Breast epithelium (tissue), 4 donors: ENCODE measurements at places on chromosomes 1 and 21.

- H3K36me3 ChIP-seq = no peaks in the 10 kb centered on the region
- H3K27ac ChIP-seq = no peak overlapping the region
- no peaks in the 10 kb centered on the region for H3K4me1 ChIP-seq
- no peak overlapping the region for H3K4me3 ChIP-seq
Observed at GRCh38 chr1:181383695-181384094, 99.6 kb upstream of the CACNA1E start.

- H3K36me3 ChIP-seq = no peaks in the 10 kb centered on the region
- no peak for DNase-seq
Observed at GRCh38 chr1:87197156-87197555, 131.5 kb upstream of the LMO4 start.

DNA sequence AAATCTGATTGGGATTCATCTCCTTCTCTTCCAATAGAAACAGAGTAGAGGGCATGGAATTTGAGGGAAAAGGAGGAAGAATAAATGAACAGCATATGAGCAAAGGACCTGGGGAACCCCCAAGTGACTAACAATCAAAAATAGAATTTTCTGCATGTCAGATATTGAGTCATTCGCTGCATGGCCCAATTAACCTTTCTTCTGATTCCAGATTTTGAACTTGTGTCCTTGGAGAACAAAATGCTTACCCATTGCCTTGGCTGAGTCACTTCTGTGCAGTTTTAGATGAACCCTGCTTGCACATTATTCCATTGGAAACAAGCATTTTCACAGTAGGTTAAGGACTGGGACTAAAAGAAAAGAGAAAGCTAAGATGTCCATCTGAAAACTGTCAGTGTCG, 390.5 kb downstream of the ST6GALNAC3 start:
- no peaks in the 10 kb centered on the region for H3K27me3 ChIP-seq
- H3K27ac ChIP-seq = no peak overlapping the region
- DNase-seq = no peak
- no peak overlapping the region for H3K4me3 ChIP-seq
- H3K4me1 ChIP-seq = no peaks in the 10 kb centered on the region

GRCh38 chr1:56034222-56034621, 545.1 kb downstream of the PLPP3 start:
- no peaks in the 10 kb centered on the region for H3K4me1 ChIP-seq
- no peaks in the 10 kb centered on the region for H3K36me3 ChIP-seq
- no peak overlapping the region for H3K4me3 ChIP-seq
- H3K27ac ChIP-seq = no peak overlapping the region
- no peaks in the 10 kb centered on the region for H3K27me3 ChIP-seq
- no peak for DNase-seq

DNA sequence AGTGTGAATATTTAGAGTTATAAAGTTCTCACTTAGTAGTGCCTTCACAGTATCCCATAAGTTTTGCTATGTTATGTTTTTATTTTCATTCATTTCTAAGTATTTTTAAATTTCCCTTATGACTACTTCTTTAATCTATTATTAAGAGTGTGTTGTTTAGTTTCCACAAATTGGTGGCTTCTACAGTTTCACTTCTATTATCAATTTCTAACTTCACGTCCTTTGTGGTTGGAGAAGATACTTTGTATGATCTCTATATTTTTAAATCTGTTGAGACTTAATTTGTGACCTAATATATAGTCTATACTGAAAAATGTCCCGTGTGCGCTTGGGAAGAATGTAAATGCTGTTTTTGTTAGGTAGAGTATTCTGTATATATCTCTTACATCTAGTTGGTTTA, 11.7 kb downstream of the CHIA start:
- no peak overlapping the region for H3K4me3 ChIP-seq
- H3K27me3 ChIP-seq = no peaks in the 10 kb centered on the region
- no peaks in the 10 kb centered on the region for H3K36me3 ChIP-seq

- no peak for DNase-seq
- no peak overlapping the region for H3K27ac ChIP-seq
- H3K4me1 ChIP-seq = no peaks in the 10 kb centered on the region
- H3K27me3 ChIP-seq = no peaks in the 10 kb centered on the region
Observed at GRCh38 chr1:18166929-18167328, 59.3 kb downstream of the IGSF21 start.

GRCh38 chr1:225749706-225750105, 27.9 kb upstream of the SRP9 start:
- no peaks in the 10 kb centered on the region for H3K36me3 ChIP-seq
- H3K27ac ChIP-seq = no peak overlapping the region
- H3K27me3 ChIP-seq = no peaks in the 10 kb centered on the region
- H3K4me1 ChIP-seq = no peaks in the 10 kb centered on the region
- DNase-seq = no peak
- no peak overlapping the region for H3K4me3 ChIP-seq

GRCh38 chr1:87560601-87561360, 232.1 kb downstream of the LMO4 start:
- no peak overlapping the region for H3K4me3 ChIP-seq
- no peak overlapping the region for H3K27ac ChIP-seq
- H3K27me3 ChIP-seq = no peaks in the 10 kb centered on the region
- no peaks in the 10 kb centered on the region for H3K4me1 ChIP-seq

- no peak overlapping the region for H3K27ac ChIP-seq
- H3K36me3 ChIP-seq = no peaks in the 10 kb centered on the region
- H3K4me1 ChIP-seq = no peaks in the 10 kb centered on the region
- no peak for DNase-seq
Observed at GRCh38 chr1:903721-904271, 19.9 kb upstream of the SAMD11 start.

DNA sequence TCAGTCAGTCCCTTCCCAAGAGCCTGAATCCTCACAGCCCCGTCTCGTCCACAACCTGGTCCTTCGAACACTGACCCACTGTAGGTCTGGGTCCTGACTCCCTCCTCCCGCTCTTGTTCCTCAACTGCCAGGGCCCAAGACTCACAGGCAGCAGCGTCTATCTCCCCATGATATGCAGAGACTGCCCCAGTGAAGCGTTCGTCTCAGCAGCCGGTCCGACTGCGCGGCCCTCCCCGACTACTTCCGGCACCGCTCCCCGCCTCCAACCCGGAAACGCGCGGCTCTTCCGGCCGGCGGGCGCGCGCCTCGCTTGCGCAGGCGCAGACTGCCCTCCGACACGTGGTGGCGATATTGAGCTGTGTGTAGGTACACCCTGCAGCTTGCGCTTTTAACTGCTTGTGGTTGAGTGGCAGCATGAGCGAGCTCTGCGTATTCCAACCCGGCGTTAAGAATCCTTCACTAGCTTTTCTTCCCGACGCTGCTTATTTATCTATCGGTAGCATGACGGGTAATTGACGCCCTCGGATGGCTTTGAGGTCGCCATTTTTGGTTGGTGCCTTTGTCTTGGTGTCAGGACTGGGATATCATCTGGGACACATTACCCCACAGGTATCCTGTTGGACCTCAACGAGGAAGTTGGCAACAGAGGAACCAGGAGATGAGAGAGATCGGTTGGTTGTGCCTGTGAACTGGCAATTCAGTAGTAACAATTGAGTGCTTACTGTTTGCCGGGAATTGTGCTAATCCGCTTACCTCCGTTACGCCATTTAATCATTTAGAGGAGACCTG, at the start of gene TAF12:
TAF12 (minus strand) TSS at position 221 of the 789 bp plus-strand sequence. CDS start 20,986 bp downstream, outside the sequence.
- H3K4me1 ChIP-seq = no peaks in the 10 kb centered on the region
- DNase-seq = peak; percentile 88
- H3K4me3 ChIP-seq = peak within 1 kb of the TSS; percentile 83
- peak within 1 kb of the TSS; percentile 90 for H3K27ac ChIP-seq
- no peaks in the 10 kb centered on the region for H3K27me3 ChIP-seq
- no peaks in the 10 kb centered on the region for H3K36me3 ChIP-seq

DNA sequence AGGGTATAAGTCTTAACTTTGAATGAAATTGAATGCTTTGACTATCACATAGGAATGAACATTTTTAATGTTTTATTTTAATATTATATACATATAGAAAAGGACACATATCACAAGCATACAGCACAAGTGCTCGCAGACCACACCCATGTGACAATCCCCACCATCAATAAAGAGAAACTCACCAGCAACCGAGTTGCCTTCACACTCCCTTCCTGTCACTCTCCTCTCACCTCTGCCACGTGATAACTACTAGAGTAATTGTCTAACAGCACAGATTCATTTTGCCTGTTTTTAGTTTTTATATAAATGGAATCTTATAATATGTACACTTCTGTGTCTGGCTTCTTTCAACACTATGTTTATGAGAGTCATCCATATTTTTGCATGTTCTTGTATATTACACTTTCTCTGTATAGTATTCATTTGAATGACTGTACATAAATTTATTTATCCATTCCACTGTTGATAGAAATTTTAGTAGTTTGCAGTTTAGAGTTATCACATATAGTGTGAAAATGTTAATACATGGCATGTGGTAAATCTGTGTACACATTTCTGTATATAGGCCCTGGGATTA, 304.9 kb upstream of the DUSP10 start:
- no peaks in the 10 kb centered on the region for H3K36me3 ChIP-seq
- no peak for DNase-seq
- H3K27me3 ChIP-seq = no peaks in the 10 kb centered on the region
- no peak overlapping the region for H3K4me3 ChIP-seq
- no peak overlapping the region for H3K27ac ChIP-seq

DNA sequence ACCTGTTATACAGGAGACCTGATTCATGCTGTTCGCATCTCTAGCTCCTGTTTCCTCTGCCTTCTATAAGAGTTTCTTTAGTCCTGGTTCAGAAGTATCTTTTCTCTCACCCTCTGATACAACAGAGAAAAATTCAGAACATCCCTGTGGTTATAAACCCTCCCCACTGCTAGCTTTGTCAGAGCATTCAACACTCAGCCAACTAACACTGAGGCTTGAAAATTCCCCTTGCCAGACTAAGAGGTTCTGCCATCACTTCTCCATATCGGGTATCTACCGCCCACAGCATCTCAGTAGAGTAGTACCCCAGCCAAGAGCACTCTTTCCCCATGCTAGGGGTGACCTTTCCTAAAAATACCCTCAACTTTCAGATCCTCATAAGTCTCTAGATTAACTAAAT, 19.6 kb upstream of the PIK3R3 start:
- H3K4me1 ChIP-seq = no peaks in the 10 kb centered on the region
- no peaks in the 10 kb centered on the region for H3K27me3 ChIP-seq
- no peak overlapping the region for H3K27ac ChIP-seq

DNA sequence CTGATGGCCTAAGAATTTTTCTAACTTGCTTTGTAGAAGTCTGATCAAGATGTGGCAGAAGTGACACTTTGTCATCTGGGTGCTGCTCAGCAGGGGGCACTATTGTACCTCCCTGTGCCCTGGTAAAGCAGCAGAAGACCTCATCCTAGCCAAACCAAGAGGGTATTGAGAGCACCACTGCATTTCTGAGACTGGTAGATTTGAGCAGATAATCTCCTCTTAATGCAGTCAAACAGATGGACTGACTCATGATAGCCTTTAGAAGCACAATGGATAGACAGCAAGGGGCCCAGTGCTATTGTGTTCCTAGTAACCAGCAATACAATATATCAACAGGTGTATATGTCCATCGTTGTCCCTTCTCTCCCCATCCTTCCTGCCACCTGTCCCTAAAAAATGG, 5.7 kb downstream of the TPM3 start:
- DNase-seq = peak; percentile 62
- no peaks in the 10 kb centered on the region for H3K36me3 ChIP-seq
- H3K4me1 ChIP-seq = no peaks in the 10 kb centered on the region

GRCh38 chr1:21362096-21362495, 71.8 kb upstream of the ECE1 start:
- H3K36me3 ChIP-seq = no peaks in the 10 kb centered on the region
- no peak overlapping the region for H3K4me3 ChIP-seq
- H3K27me3 ChIP-seq = no peaks in the 10 kb centered on the region
- no peak overlapping the region for H3K27ac ChIP-seq

GRCh38 chr21:23740463-23740862, 1866.8 kb downstream of the MRPL39 start:
- no peak overlapping the region for H3K4me3 ChIP-seq
- H3K4me1 ChIP-seq = no peaks in the 10 kb centered on the region
- no peak for DNase-seq
- no peak overlapping the region for H3K27ac ChIP-seq

DNA sequence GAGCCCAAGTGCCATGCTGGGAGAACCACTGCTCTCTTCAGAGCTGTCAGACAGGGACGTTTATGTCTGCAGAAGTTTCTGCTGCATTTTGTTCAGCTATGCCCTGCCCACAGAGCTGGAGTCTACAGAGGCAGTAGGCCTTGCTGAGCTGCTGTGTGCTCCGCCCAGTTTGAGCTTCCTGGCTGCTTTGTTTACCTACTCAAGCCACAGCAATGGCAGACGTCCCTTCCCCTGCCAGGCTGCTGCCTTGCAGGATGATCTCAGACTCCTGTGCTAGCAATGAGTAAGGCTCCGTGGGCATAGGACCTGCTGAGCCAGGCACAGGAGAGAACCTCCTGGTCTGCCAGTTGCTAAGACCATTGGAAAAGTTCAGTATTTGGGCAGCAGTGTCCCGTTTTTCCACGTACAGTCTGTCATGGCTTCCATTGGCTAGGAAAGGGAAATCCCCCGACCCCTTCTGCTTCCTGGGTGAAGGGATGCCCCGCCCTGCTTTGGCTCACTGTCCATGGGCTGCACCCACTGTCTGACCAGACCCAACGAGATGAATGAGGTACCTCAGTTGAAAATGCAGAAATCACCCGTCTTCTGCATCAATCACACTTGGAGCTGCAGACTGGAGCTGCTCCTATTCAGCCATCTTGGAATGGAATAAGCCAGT, 31.9 kb downstream of the CYP4B1 start:
- H3K27me3 ChIP-seq = no peaks in the 10 kb centered on the region
- H3K4me1 ChIP-seq = no peaks in the 10 kb centered on the region
- no peaks in the 10 kb centered on the region for H3K36me3 ChIP-seq
- no peak overlapping the region for H3K27ac ChIP-seq

GRCh38 chr1:32889731-32890278, 3.5 kb downstream of the HPCA start:
- no peak for DNase-seq
- H3K4me1 ChIP-seq = peaks cover 10% of the 10 kb centered on the region
- no peaks in the 10 kb centered on the region for H3K36me3 ChIP-seq
- no peak overlapping the region for H3K27ac ChIP-seq
- H3K4me3 ChIP-seq = no peak overlapping the region

GRCh38 chr1:165367375-165367993, 11.0 kb upstream of the LMX1A start:
- no peak overlapping the region for H3K4me3 ChIP-seq
- H3K27ac ChIP-seq = no peak overlapping the region
- no peaks in the 10 kb centered on the region for H3K4me1 ChIP-seq
- peak; percentile 77 for DNase-seq
- no peaks in the 10 kb centered on the region for H3K36me3 ChIP-seq

DNA sequence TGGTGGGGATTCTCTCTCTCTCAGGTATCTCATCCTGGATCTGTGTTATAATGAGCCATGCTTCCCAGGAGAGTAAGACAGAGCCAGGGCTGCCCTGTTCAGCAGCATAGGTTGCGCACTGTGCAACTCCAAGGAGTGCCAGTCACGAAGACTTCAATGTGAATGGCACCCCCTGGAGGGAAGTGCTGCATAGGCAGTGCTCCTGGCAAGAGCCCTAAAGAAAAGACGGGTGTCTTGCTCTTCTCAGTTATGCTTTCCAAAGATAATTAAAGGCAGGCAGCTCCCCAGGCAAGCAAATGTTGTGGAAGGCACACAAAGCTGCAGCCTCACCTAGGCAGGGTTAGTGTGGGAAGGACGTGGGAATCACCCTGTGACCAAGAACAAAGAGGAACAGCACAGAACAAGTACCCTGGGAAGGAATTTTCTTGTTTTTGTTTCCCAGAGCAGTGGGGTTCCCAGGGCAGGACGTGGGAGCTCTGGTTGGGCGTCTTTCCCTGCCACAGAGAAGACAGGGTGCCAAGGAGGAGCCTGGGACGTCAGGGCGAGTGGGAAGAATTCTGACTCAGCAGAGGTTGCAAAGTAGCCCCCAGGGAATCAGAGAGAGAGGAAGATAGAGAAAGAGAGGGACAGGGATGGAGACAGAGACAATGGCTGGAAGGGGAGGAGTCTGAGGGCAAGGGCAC, 120.9 kb downstream of the KCNN3 start:
- no peak for DNase-seq
- H3K27ac ChIP-seq = no peak overlapping the region
- no peaks in the 10 kb centered on the region for H3K27me3 ChIP-seq
- H3K4me1 ChIP-seq = no peaks in the 10 kb centered on the region
